ENCODE measurements at places on chromosomes 12 and 14. TPM values are rescaled to one million over a fixed set of nuclear protein-coding genes. Genes with fewer than 3 reads are reported as not detected.

DNA sequence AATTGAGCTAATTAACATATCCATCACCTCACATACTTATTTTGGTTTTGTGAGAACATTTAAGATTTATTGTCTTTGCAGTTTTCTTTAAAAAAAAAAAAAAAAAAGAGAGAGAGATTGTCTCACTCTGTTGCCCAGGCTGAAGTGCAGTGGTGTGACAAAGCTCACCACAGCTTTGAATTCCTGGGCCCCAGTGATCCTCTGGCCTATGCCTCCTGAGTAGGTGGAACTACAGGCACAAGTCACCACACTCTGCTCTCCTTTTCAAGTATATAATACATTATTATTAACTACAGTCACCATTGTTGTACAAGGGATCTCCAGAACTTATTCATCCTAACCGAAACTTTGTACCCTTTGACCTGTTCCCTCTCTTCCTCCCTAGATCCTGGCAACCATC, 64.0 kb downstream of the NUMB start:
- no peaks in the 10 kb centered on the region for H3K27me3 ChIP-seq
- no peak overlapping the region for H3K4me3 ChIP-seq
- no peak overlapping the region for H3K27ac ChIP-seq
- H3K36me3 ChIP-seq = no peaks in the 10 kb centered on the region

DNA sequence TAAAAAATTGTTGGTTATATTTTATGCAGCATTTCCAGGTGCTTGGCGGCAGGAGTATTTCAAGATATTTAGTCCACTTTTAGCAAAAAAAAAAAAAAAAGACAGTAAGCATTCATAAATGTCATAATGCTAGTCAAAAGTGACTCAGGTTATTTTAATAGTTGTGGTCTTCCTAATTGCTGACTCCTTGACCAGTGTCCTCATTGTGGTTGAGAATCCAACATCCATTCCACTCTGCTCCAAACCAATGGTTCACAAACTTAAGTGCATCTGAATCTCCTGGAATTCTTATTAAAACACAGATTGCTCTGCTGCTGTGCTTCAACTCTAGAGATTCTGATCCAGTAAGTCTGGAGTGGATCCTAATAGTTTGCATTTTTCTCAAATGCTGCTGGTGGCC, 71.4 kb downstream of the AKAP6 start:
- H3K4me3 ChIP-seq = no peak overlapping the region
- no peaks in the 10 kb centered on the region for H3K4me1 ChIP-seq
- no peaks in the 10 kb centered on the region for H3K27me3 ChIP-seq
- H3K36me3 ChIP-seq = no peaks in the 10 kb centered on the region
- DNase-seq = no peak

- no peak for DNase-seq
- no peaks in the 10 kb centered on the region for H3K36me3 ChIP-seq
- no peaks in the 10 kb centered on the region for H3K4me1 ChIP-seq
- no peaks in the 10 kb centered on the region for H3K27me3 ChIP-seq
These were observed 54.3 kb downstream of the SVOP start for GRCh38 chr12:108966378-108967151.

The RNF212B gene
- not detected for total RNA-seq

- no peak overlapping the region for H3K4me3 ChIP-seq
- DNase-seq = no peak
- no peaks in the 10 kb centered on the region for H3K27me3 ChIP-seq
- peaks cover 8% of the 10 kb centered on the region for H3K4me1 ChIP-seq
These were observed 200.1 kb upstream of the FRMD6 start for GRCh38 chr14:51451561-51451960.

- H3K4me1 ChIP-seq = peaks cover 15% of the 10 kb centered on the region
- H3K27ac ChIP-seq = no peak overlapping the region
- no peak overlapping the region for H3K4me3 ChIP-seq
- DNase-seq = no peak
These were observed 101.5 kb upstream of the CCDC91 start for GRCh38 chr12:28088566-28089272.

DNA sequence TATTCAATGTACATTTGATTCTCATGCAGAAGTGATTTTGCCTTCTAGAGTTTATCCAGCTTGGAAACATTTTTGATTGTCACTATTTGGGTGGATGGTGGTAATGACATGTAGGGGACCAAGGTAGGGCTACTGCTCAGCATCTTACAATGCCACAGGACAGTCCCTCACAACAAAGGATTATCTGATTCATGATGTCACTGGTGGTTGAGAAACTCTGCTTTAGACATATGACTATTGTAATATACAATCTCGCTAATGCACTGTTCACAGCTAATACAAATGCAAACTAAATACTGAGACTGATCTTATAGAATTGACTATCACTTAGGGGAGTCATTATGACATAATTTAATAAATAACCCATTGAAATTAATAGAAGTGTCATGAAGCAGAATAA, 60.4 kb upstream of the BTG1 start:
- no peak overlapping the region for H3K27ac ChIP-seq
- no peak for DNase-seq
- no peaks in the 10 kb centered on the region for H3K36me3 ChIP-seq
- H3K27me3 ChIP-seq = no peaks in the 10 kb centered on the region
- no peak overlapping the region for H3K4me3 ChIP-seq

The PRIM1 gene
- total RNA-seq = 4.0 TPM

The KRT72 gene
- not detected for total RNA-seq
